ENCODE measurements at places on chromosomes 12 and 14.

DNA sequence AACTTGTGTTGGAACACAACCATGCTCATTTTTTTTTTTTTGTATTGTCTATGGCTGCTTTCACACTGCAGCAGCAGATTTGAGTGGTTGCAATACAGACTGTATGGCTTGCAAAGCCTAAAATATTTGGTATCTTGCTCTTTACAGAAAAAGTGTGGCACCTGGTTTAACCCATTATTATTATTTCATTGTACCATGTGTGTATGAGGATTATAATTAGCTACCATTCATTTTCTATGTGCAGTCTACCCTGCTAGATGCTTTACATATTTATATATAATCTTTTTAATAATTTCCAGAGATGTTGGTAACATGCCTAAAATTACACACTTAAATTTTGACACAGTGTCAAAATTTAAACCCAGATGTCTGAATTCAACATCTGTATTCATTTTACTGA lies 37.7 kb downstream of the SPATS2 start:
- no peak for DNase-seq

GRCh38 chr12:123171967-123172366 lies 21.1 kb upstream of the PITPNM2 start:
- no peak for DNase-seq

DNA sequence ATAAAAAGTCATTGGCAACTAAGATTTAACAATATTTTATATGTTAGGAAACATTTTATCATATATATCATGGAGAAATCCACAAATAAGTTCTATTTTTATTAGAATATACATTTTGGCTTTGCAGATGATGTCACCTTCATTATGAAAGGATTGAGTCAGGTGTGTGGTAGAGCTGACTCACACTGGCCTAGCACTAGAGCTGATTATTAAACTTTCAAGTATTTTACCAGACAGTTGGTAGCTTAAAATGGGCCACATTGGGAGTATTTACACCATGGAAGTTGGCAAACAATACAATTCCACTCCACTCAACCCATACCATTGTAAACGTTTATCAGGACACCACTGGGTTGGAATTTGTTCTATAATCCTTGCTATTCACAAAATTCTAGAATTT lies 1036.6 kb downstream of the TRHDE start:
- no peak for DNase-seq

DNA sequence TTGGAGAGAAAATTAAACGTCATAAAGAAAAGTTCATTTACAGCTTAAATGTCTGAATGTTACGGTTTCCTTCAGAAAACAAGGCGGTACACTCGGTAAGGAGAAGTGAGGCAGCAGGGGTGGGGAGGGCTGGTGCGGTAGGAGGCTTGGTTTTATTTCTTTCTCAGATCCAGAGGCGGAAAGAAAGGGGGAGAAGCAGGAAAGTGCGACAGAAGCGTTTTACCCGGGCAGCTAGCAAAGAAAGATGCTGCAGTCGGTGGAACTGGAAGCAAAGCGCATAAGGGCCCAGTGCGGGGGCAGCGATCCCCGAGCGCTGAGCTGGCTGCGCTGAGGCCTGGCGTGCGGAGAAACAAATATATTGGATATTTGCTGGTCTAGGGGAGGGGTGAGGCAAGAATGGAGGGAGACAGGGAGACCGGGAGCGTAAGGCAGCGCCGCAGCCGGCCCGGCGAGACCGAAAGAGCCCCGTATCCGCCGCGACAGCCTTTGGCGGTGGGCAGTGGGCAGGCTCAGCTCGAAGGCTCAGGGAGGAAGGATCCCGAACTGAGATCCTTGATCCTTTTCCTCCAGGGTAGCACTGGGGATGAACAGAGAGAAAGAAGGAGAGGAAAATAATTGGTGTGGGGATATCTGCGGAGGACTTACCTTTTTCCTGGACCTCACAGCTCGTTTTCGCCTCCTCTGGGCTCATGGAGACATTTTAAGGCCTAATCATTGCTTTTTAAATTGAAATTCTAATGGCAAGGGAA lies 6.4 kb upstream of the HOXC11 start:
- DNase-seq: no peak

- DNase-seq: no peak
Measured at GRCh38 chr12:55972911-55973598, 823 bp upstream of the RAB5B start.

DNA sequence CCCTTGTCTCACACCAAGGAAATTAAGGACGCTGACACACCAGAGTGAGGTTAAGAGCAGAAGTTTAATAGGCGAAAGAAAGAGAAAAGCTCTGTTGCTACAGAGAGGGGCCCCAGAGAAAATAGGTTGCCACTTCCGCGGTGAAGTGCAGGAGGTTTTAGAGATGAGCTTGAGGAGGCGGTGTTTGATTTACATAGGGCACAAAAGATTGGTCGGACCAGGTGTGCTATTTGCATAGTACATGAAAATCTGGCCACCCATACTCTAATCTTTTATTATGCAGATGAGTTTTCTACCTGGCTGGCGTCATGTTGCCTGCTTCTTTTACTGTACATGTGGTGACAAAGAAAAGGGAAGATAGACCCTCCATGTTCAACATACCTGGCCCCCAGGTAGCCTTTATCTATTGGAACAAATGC lies 23.3 kb upstream of the MYF6 start:
- DNase-seq: no peak

Measured in activated CD4-positive, alpha-beta T cell treated with anti-CD3 and anti-CD28 coated beads, Interleukin-2, amount 50 U/mL, for 48 hours (primary cell).